Testis (tissue), 5 donors: ENCODE measurements at places on chromosomes 13 and 19. TPM values are rescaled to one million over a fixed set of nuclear protein-coding genes. Genes with fewer than 3 reads are reported as not detected.

- DNase-seq: no peak
- no peaks in the 10 kb centered on the region for H3K36me3 ChIP-seq
- no peak overlapping the region for H3K27ac ChIP-seq
- no peaks in the 10 kb centered on the region for H3K4me1 ChIP-seq
- no peaks in the 10 kb centered on the region for H3K27me3 ChIP-seq
- no peak overlapping the region for H3K4me3 ChIP-seq
Measured at GRCh38 chr13:58933475-58933874, 1230.3 kb downstream of the DIAPH3 start.

GRCh38 chr13:48810013-48810412, 156.3 kb downstream of the CYSLTR2 start:
- no peak for DNase-seq
- no peak overlapping the region for H3K27ac ChIP-seq
- no peaks in the 10 kb centered on the region for H3K4me1 ChIP-seq
- H3K36me3 ChIP-seq: no peaks in the 10 kb centered on the region
- no peak overlapping the region for H3K4me3 ChIP-seq

DNA sequence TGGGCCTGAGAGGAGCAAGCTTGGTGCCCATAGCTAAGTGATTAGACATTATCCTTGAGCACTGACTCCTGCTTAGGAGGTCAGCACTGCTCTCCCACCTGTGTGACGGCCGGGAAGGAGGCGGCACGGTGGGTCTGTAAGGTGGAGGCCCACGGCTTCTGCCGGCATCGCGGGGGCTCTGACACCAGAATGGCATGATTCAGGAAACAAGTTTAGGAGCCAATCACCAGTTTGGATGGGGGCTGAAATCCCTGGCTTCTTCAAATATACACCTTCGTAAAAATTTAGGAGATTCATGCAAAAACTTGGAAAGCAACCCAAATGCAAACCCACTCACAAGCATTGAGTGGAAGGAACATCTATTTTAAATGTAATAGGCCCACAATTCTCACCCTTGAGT, 307.3 kb upstream of the TSHZ3 start:
- H3K27me3 ChIP-seq: no peaks in the 10 kb centered on the region
- DNase-seq: no peak
- no peaks in the 10 kb centered on the region for H3K4me1 ChIP-seq
- H3K4me3 ChIP-seq: no peak overlapping the region
- no peaks in the 10 kb centered on the region for H3K36me3 ChIP-seq

GRCh38 chr13:19794631-19795030, 11.9 kb upstream of the PSPC1 start:
- DNase-seq: no peak
- no peak overlapping the region for H3K27ac ChIP-seq
- no peaks in the 10 kb centered on the region for H3K36me3 ChIP-seq
- H3K4me3 ChIP-seq: no peak overlapping the region

- H3K36me3 ChIP-seq: no peaks in the 10 kb centered on the region
- peaks cover 40% of the 10 kb centered on the region for H3K4me1 ChIP-seq
- H3K27ac ChIP-seq: no peak overlapping the region
Measured at GRCh38 chr19:6215701-6216235, 64.0 kb downstream of the MLLT1 start.

GRCh38 chr13:50839828-50840227, 3.7 kb downstream of the DLEU7 start:
- H3K27me3 ChIP-seq: no peaks in the 10 kb centered on the region
- H3K4me1 ChIP-seq: peaks cover 8% of the 10 kb centered on the region
- no peak for DNase-seq
- H3K36me3 ChIP-seq: no peaks in the 10 kb centered on the region
- H3K27ac ChIP-seq: no peak overlapping the region

DNA sequence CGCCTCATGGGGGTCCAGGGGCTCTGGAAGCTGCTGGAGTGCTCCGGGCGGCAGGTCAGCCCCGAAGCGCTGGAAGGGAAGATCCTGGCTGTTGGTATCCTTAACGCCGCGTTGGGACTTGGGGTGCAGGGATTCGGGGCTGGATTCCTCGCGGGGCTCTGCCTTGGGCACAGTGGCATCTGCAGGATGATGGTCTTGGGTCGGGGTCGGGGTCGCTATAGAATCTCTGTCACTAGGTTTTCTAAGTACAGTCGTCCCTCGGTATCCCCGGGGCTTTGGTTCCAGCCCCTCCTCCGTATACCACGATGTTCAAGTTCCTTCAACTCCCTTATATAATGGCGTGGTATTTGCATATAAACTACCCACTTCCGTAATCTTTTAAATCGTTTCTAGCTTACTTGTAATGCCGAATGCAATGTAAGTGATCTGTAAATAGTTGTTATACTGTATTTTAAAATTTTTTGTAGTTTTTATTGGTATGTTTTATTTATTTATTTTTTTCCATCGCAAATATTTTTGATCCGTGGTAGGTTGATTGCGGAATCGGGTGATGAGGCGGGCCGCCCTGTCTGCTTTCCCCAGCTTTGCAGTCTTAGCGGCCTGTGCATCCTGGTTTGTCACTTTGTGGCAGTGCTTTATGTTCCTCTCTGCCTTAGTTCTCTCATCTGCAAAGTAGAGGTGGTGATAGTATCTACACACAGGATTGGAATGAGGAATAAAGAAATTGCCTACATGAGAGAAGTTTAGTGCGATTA, 606 bp downstream of the ERCC5 start:
- no peaks in the 10 kb centered on the region for H3K27me3 ChIP-seq
- peak overlapping the region; percentile 92 for H3K4me3 ChIP-seq
- DNase-seq: peak; percentile 40
- peak overlapping the region; percentile 80 for H3K27ac ChIP-seq

DNA sequence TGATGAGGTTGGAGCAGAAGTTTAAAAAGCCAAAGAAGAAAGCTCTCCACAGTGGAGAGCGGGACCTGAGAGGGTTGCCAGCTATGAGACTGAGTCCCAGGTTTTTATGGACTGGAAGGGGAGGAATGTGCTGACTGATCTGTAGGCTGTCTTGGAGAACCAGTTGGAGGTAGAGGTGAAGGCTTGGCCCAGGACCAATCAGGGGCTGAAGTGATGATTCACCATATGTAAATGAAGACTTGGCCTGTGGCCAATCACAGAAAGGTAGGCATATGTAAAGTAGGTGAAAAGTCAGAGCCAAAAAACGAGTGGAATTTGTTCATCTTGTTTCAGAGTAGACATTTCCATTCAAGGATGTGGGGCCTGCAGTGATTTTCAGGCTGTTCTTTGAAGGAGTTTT, 17.5 kb upstream of the KBTBD6 start:
- H3K36me3 ChIP-seq: no peaks in the 10 kb centered on the region
- H3K27me3 ChIP-seq: no peaks in the 10 kb centered on the region

DNA sequence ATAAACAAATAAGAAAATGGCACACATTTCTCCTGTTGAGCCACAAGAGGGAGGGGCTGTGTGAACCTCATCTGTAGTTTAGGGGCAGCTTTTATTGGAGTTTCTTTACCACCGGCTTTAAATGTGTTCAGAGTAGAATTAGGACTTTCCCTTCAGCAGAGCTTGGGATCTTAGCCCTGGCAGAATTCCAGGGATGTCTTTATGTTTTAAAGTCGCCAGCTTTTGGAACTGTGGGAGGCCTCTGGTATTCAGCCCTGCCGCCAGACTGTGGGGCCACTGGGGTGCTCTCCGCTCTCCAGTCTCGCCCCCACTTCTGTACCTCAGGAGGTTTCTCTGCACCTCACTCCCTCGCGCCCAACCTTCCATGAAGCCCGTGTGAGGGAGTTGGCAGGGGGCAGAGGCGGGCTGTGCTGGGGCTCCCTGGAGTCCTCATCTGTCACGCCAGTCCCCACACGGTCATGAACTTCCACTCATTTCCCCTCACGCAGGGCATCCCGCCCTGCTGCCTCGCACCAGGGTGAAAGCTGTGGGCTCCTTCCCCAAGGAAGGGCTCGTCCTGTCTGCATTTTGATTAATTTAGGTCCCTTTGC, 31.5 kb downstream of the CCDC8 start:
- H3K4me3 ChIP-seq: no peak overlapping the region
- peaks cover 8% of the 10 kb centered on the region for H3K4me1 ChIP-seq
- DNase-seq: no peak
- no peaks in the 10 kb centered on the region for H3K27me3 ChIP-seq

DNA sequence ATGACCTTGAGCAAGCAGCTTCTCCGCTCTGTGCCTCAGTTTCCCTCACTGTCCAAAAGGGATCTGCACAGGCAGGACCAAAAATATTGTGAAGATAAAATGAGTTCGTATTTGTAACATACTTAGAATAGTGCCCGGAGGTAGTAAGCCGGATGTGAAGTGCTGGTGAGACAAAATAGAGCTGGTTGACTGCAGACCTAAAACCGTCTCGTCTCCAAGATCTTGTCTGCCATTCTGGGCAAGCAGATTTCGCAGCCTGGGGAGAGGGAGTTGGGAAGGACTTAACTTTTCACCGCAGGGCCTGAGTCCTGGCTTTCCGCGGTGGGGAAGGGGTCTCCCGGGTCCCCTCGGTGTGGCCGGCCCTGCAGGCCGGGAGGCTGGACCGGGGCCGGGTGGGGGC, 8.2 kb upstream of the BBC3 start:
- DNase-seq: no peak
- H3K27me3 ChIP-seq: no peaks in the 10 kb centered on the region
- H3K27ac ChIP-seq: no peak overlapping the region
- H3K4me1 ChIP-seq: peaks cover 8% of the 10 kb centered on the region
- no peaks in the 10 kb centered on the region for H3K36me3 ChIP-seq

- no peak overlapping the region for H3K4me3 ChIP-seq
- H3K36me3 ChIP-seq: no peaks in the 10 kb centered on the region
- no peak overlapping the region for H3K27ac ChIP-seq
- no peak for DNase-seq
- H3K4me1 ChIP-seq: no peaks in the 10 kb centered on the region
Measured at GRCh38 chr13:97386801-97387484, 47.0 kb upstream of the RAP2A start.

DNA sequence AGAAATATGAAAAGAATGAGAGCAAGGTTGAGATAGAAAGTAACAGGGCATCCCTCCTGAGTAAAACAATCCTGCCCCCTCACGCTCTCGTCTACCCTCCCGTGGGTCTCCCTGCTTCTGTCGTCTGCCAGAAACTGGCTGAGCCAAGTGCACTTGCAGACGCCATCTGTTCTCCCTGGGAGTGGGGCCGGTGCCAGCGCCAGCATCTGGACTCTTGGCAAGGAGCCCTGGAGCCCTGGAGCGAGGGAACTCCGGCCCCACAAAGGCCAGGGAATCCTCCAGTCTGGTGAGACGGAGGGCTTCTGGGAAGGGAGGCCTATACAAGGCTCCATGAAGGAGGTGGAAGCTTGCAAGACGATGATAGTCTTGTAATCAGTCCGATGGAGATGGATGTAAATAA, 2.3 kb upstream of the TMEM91 start:
- H3K36me3 ChIP-seq: no peaks in the 10 kb centered on the region
- peak; percentile 89 for DNase-seq
- H3K4me1 ChIP-seq: peaks cover 6% of the 10 kb centered on the region
- no peaks in the 10 kb centered on the region for H3K27me3 ChIP-seq

DNA sequence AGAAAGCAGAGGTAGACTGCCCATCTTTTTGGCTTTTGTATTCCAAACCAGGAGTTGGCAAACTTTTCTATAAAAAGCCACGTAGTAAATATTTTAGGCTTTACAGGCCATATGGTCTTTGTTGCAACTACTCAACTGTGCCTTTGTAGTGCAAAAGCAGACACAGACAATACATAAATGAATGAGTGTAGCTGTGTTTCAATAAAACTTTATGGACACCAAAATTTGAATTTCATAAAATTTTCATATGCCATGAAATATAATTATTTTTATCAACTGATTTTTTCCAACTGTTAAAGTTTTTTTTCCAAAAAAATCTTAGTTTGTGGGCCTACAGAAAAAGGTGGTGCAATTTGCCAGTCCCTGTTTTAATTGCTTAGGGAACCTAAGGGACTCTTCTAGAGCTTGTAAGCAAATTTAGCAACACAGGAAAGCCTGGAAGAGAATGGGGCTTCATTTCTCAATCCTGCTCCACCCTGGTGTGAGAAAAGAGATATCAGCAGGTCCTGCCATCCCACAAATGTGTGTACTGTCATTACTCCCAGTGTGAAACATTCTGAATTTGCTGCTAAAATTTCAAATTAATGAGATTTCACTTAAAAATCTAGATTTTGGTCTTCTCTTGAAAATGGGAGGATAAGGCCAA, 194.2 kb downstream of the RGCC start:
- no peaks in the 10 kb centered on the region for H3K4me1 ChIP-seq
- no peak for DNase-seq
- H3K27ac ChIP-seq: no peak overlapping the region
- H3K36me3 ChIP-seq: no peaks in the 10 kb centered on the region

GRCh38 chr13:109652531-109652930, 133.9 kb downstream of the IRS2 start:
- H3K27me3 ChIP-seq: no peaks in the 10 kb centered on the region
- H3K27ac ChIP-seq: no peak overlapping the region
- H3K4me3 ChIP-seq: no peak overlapping the region
- H3K36me3 ChIP-seq: no peaks in the 10 kb centered on the region
- no peaks in the 10 kb centered on the region for H3K4me1 ChIP-seq

GRCh38 chr13:27455331-27455855, 5.0 kb upstream of the MTIF3 start:
- H3K36me3 ChIP-seq: no peaks in the 10 kb centered on the region
- no peaks in the 10 kb centered on the region for H3K27me3 ChIP-seq
- peaks cover 6% of the 10 kb centered on the region for H3K4me1 ChIP-seq
- no peak overlapping the region for H3K27ac ChIP-seq
- DNase-seq: no peak

DNA sequence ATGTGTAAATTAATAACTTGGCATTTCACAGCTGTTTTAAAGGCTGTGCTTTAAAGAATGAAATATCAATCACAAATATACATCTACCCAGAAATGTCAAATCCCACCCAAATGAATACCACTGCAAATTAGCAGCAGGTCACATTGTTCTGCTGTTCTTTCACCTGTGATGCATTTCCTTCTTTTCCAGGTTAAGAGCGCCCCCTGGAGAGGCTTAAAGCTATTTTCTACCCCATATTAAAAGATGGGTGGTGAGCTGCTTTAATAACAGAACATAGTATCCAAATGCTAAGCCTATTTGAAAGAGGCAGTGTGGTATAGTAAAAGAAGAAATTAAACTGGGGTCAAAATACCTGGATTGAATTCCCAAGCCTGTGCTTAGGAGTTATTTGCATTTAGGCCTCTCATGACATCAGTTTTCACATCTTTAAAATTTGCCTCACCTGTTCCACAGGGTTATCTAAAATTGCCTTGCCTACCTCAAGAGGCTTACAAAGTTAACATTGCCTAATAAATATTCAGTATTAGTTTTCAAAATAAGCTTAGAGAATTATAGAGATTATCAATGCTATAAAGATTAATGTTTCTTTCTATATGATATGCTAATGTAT, 396.9 kb upstream of the SLITRK5 start:
- peak; percentile 71 for DNase-seq
- no peak overlapping the region for H3K4me3 ChIP-seq
- H3K36me3 ChIP-seq: no peaks in the 10 kb centered on the region
- H3K4me1 ChIP-seq: no peaks in the 10 kb centered on the region

PODNL1 gene
- 12.6 TPM for total RNA-seq

CCNA1 gene
- 48.9 TPM for total RNA-seq

MBD3L2B gene
- total RNA-seq: not detected

DHRS12 gene
- 11.4 TPM for total RNA-seq

RASGRP4 gene
- 0.71 TPM for total RNA-seq

KLK11 gene
- 46.3 TPM for total RNA-seq

RXFP2 gene
- 0.08 TPM for total RNA-seq
